Inflammatory macrophage (primary cell): ENCODE measurements at places on chromosomes 11 and 22.

DNA sequence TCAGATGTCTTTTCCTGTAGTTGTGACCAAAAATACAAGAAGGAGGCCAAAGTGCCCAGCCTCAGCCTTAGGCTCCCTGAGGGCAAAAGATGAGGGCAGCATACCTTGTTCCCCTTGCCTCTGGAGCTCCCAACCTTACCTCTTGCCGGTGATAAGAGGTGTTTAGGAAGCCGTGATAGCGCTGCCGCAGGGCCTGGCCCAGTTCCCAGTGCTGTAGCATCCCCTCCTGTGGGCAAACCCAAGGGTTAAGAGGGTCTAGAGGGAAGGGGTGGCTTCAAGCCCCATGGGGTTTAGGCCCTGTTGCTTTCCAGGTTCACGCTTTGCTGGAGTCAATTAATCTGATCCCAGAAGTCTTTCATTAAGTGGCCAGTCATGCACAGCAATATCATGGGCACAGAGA, 1.1 kb downstream of the ACP2 start:
- no peak for DNase-seq

DNA sequence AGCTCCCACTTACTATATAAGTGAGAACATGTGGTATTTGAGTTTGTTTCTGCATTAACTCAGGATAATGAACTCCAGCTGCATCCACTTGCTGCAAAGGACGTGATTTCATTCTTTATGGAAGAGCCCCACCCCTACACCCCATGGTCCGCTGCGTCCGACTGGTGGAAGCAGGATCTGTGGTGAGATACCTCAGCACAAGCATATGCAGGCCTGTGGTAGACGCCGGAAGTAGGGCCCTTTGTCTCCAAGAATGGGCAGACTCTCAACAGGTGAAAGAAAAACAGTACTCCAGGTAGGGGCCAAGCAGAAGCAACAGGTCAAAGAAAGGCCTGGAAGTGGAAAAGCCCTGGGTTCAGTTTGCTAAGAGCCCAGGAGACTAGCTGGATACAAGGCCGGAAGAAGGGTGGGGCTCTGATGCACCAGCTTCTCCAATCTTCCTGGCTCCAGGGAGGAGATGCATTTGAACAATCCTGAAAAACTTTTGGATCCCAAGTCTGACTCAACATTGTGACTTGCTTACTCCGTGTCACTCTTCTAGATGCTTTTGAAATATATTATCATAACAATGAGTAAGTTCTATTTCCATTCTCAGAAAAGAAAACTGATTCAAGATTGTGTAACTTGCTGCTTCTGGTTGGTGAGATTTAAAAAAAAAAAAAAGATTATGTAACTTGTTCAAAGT, 30.4 kb downstream of the NEAT1 start:
- peak; percentile 60 for DNase-seq

GRCh38 chr11:92852946-92853345, 116.5 kb upstream of the MTNR1B start:
- DNase-seq: no peak

DNA sequence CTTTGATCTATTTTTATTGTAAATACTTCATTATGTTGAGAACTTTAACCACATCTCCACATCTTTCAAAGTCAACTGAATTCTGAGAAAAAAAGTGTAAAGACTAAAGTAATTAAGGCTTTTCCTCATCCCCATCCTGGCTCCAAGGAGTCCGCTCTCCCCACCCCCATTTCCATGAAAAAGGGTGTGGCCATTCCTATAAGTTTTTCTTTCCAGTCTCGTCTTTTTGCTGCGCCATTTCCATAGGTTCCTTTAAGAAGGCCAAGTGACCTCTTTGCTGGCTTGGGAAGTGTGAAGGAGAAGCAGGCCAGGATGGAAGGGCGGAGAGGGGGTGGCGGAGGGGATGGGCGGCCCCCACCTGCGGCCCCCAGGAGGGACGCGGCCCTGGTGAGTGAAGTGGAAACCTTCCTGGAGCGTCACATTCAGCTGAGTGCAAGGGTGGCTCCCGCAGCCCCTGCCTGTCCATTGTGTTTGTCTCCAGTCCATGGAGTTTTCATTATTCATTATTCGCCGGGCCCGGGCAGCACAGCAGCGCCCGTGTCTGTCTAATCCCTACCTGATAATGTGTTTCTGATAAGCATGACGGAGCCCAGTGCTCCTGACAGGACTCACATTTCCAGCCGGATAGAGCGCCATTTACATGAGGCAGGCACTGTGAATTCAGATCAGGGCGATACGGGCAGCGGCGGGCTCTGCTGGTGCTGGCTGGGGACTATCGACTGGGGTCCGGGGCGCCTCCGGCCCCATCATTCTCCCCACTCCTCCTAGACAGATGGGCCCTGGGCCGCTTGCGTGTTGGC, 739.8 kb downstream of the OPCML start:
- no peak for DNase-seq

- DNase-seq: no peak
These were observed 2.8 kb upstream of the SYTL2 start for GRCh38 chr11:85813721-85814120.
